ENCODE measurements at places on chromosomes 7 and 10.

DNA sequence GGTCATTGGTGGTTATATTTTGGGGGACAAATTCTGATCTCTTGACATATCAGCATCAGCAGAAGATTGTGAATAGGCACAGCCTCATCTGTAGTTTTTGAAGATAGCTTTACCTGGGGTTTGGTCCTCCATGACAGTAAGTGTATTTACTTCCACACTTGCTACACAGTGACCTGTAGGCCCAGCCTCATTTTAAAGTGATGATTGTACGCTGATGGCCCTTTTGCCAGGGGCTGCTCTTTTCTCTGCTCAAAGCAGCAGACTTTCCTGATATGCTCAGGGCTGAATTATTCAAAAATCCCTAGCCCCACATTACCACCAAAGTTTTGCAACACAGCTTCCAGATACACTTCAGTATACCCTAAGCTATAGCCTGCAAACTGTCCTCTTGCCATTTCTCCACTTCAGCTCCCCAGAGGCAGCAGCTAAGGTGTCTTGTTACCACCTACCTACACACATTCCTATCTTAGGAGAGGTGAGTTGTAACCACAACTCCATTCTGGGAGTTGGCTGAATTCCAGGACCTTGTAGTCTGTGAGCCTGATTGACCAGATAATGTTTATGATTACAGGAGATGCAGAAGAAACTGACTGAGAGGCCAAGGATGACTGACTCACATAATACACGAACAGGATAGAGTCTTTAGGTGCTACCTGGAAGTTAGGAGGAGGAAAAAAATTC is 6.0 kb downstream of the ASB4 start:
- DNase-seq = no peak

DNA sequence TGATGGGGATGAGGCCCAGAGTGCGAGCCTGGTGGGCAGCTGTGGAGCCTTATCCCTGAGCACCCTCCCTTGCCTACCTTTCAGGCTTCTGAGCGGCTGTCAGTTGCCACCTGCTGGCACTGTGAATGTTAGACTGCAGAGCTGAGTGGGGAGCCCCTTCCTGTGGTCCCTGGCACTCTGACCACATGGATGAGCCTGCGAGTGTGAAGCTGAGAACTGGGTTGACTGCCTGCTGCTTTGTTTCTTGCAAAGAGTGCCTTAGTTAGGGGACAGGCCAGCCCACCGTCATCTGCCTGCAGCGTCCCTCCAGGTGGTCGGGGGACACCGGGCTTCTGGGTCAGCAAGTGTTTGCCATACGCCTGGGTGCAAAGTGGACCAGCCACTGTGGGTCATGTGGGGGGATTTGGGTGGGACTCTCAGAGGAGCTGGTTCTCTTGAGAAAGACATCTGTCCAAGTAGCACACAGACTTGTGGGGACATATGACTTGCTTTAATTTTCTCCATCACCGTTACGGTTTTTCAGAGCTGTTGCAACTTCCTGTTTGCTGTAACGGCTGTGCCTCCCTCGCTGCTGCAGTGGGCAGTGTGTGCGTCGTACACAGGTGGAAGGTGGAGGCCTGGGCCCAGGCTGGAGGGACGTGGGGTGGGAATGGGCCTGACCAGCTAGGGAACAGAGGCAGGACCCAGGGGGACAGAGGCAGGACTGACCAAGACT is 13.7 kb downstream of the INPP5A start:
- no peak for DNase-seq

DNA sequence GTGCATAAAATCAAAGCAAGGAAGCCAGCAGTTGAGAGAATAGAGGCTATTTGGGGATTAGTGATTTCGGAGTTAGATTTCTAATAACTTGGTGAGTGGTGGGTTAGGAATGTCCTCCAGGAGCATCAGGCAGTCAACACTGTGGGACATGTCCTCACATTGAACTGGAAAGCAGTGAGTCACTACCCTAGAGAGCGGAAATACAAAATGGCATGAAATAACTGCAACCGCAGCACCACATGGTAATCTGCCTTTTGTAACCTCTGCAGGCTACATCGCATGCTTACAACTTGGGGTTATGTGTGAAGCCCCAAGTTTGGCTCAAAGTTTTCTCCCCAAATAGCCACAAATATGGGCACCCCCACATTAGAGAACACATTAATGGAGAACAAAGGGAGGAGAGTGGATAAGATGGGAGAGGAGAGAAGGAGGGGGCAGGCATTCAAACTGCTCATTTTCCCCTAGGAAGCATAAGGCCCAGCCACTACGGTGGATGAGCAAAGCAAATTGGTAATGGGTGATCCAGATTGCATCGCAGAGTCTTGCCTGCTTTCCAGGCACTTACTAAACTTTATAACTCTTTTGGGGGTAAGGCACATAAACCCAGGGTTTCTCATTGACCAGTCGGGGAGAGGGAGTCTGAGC is 22.0 kb upstream of the SLF2 start:
- peak; percentile 98 for DNase-seq

DNA sequence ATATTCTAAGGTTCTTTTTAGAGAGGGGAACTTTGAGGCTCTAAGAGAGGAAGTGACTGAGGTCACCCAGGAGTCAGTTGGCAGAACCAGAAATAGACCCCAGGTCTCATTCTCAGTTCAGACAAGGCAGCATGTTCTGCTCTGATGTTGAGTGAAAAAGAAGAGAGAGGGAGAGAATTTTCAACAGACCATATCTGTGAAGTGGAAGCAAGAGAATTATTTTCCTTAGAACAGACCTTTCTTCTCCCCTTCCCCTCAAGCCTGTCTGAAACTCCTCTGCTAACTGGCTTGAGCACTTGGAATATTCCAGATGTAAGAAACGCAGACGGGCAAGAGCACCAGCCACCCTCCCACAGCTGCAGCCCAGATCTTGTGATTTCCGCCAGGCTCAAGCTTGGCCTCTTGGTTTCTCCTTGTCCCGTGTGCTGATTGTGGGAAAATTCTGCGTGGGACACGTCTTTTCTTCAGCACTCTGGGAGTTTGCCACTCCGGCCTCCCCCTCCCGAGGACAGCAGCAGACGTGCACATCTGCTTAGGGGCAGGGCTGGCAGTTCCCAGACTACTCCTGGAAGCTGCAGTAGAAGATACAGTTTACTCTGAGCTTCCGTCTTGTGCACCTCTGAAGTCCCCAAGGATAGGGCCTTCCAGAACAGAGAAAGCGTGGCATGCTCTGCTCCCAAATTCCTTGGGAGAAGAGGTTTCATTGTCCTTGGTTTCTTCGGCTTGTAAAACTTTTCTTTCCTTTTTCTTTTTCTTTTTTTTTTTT is 22.7 kb upstream of the IKZF1 start:
- DNase-seq = no peak

DNA sequence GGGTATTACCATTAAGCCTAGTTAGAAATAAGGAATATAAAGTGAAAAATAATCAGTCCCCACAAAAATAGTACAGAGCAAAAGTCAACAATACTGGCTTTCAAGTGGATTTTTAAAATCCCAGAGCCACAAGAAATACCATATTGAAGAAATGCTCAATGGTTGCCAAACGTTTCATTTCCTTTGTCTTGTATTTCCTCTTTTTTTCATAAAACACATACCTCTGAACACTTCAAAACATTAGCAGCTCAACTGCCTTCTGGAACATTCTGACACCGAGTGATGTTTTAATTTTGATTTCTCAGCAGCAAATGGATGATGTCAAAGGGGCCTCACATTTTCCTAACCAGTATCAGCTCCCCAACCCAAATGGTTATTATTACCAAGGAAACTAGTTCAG is 10.5 kb downstream of the NOD1 start:
- no peak for DNase-seq

DNA sequence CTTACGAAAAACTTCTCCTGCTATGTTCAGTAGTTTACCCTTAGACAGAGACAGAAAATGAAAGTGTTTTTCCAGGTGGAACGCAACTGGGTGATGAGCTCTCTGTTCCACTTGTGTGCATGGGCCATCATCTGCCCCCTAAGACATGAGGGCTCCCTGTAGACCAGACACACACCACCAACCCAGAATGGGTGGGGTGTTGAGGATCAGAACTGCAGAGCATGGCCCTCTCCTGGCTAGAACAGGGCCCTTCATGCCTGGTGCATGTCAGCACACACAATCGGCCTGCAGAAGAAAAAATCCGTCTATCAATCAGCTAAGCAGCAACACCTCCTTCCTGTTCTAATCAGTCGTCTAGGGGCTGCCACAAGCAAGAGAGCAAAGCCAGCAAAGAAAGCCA is 186.2 kb upstream of the INHBA start:
- DNase-seq = no peak

DNA sequence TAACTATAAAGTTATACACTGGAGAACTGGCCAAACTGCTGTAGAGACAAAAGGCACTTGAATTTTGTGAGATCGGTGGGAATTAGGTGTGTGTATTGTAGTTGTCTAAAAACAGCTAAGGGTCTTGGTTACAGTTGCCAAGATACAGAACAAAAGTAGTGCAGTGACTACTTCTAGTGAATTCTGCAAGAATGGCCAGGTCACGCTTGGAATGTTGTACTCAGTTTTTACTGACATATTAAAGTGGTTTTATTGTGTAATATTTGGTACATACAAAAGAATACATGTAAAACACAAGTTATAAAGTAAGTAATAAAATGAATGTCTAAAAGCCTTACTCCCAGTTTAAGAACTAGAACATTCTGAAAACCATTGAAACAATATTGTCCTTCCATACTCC is 42.4 kb downstream of the PRPF18 start:
- DNase-seq = no peak

GRCh38 chr10:71569775-71570588 is 149.6 kb downstream of the C10orf105 start:
- peak; percentile 45 for DNase-seq

GRCh38 chr7:85094046-85094725 is 92.7 kb downstream of the SEMA3D start:
- DNase-seq = no peak

DNA sequence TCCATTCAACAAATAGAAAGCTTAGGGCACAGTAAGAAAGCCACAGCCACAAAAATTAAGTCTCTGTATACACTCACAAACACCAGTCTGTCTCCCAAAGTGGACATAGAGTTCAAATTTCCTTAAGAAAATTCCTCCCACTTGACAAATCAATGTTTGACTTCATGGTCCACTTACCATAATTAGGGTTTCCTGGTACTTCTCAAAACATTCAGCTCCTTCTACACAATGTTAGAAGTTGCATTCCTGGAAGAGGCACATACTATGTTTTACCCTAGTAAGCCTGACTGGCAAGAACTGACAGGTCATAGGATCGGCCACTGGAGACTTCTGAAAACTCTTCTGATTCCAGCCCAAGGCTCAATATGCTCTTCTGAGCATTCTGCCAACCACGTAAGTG is 70.5 kb downstream of the CPXM2 start:
- DNase-seq = no peak

- peak; percentile 55 for DNase-seq
These were observed 63.5 kb downstream of the LGI1 start for GRCh38 chr10:93821051-93821772.

All from EL (cell line).